NCI-H446 (cell line): ENCODE measurements at places on chromosomes 7 and 10.
A peak's percentile ranks its signal among the peaks of the same experiment; 100 is the strongest.

- DNase-seq = no peak
Measured at GRCh38 chr10:62843600-62843999, 27.4 kb upstream of the EGR2 start.

DNA sequence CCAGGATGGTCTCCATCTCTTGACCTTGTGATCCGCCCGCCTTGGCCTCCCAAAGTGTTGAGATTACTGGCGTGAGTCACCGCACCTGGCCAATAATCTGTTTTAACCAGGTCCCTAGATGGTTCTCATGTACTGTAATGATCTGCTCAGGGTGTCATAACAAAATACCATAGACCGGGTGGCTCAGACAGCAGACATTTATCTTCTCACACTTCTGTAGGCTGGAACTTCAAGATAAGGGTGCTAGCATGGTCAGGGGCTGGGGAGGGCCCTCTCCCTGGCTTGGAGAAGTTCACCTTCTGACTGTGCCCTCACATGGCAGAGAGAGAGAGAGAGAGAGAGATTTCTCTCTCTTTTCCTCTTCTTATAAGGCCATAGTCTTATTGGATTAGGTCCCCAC, 279.4 kb upstream of the LYZL1 start:
- no peak for DNase-seq

GRCh38 chr10:90855126-90855525, 2.7 kb downstream of the HTR7 start:
- DNase-seq = no peak

DNA sequence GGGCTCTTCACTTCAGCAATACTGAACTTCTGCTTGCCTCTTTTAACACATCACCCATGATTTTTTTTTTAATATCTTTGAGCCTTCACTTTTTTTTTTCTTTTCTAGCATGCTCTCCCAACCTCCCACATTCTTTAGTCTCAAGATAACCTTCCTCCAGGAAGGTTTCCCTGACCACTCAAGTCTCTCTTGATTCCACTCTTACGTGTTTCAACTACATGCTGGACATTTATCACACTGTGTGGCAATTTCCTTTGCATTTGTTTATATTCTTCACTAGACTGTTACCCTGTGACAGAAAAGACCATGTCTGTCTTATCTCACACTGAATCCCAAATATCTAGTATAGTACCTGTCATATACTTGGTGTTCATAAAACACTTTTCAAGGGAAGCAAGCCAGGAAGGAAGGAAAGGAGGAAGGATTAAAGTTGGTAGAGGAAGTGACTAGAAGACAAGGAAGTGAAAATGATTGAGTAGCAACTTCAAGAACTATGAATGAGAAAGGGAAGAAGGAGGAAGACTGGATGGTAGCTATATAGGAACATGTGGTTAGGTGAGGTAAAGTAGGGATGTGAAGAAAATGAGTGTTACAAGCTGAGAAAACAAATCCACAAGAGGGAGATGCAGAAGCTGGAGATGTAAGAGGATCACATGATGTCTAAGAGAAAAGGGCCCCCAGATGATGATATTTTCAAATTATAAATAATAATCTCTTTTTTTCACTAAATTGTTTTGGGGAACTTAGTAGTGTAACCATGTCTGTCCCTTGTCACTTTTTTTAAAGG, 40.4 kb downstream of the IFIT5 start:
- no peak for DNase-seq

GRCh38 chr10:6167456-6167855, 35.3 kb upstream of the PFKFB3 start:
- no peak for DNase-seq

DNA sequence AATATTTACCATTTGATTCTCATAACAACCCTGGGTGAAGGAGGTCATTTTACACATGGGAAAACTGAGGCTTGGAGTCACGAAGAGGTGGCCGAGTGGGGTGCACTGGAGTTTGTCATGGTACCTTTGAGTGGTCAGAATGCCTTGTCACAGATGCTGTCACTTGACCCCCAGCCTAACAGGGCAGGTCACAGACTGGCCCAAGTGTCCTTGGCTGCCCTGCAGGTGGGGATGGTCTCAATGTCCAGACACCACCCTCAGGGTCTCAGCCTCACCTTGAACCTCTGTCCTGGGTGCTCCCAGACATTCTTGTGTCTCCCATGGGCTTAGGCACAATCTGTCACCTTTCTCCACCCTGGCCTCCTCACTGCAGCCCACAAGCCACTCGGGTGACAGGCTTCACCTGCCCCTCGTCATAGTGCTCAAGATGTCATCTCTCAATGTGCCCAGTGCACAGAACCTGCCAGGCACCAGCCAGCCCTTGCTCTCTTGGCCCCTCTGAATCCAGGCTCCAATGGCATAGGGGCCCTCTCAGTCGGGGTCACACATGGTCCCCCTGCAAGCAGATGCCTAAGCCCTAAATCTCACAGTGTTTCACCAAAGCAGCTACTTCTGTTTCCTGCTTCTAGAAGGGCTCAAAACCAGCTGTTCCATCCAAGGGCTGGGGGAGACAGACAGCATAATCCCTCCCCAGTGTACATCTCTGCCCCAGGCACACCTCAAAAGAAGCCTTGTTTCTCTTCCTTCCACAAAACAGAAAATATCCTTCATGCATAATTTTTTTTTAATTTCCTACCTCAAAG, 76.8 kb upstream of the NANOS1 start:
- no peak for DNase-seq

- peak; percentile 13 for DNase-seq
Measured at GRCh38 chr7:116591202-116592040, 66.6 kb downstream of the CAV1 start.

GRCh38 chr10:46291817-46292572, 5.2 kb downstream of the ANTXRL start:
- no peak for DNase-seq

GRCh38 chr10:91935886-91936285, 12.3 kb downstream of the BTAF1 start:
- no peak for DNase-seq

DNA sequence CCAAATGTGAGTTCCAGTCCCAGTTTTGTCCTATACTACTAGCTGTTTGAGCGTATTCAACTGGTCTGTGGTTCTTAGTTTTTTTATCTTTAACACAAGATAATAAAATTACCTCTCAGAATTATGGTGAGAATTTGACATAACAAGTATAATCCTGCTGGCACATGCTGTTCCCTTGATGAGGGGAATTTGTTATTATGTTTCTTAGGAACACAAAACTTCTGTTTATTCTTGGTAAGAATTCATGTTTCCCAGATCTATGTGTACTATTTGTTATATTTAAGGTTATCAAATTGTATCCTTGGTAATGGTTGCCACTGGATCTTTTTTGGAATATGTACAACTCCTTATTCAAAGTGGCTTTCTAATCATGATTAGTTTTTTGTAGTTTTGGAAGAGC, 335.6 kb downstream of the ADK start:
- no peak for DNase-seq

DNA sequence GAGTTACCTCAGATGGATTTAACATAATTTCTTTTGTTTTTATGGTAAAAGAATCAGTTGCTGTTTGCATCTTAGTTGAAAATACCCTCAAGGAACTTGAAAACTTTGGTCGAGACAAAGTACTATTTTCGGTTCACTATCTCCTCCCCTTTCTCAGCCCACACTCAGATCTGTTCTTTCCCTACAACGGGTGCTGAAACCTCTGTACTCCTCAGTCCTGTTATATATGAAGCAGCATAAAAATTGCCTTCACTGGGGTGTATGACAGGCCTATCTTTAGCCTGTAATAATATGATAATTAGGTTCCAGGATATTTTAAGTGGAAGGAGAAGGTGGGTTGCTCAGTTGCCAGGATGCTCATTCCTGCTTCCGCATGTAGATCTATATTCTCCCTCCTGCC, 105.2 kb upstream of the NOBOX start:
- DNase-seq = no peak

GRCh38 chr10:83433705-83434104, 705.6 kb upstream of the GHITM start:
- no peak for DNase-seq

GRCh38 chr7:98531717-98532116, 85.4 kb upstream of the NPTX2 start:
- DNase-seq = no peak

GRCh38 chr7:17732083-17732482, 208.2 kb downstream of the SNX13 start:
- DNase-seq = no peak

DNA sequence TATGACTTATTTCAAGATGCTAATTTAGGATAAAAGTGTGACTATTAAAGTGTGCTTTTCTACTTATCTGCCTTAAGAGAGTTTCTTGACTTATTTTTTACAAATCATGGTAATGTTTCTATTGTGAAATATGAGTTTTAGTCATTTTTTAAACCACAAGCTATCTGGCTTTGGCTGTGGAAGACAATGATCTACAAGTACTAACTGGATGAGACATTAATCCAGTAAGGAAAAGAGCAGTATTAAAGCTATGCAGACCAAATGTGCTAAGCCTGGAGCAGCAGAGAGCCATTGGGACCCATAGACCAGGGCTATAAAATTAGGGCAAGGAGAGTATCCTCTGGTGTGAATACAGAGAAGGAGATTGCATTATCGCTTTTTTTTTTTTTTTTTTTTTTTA, 92.4 kb downstream of the SEMA3A start:
- no peak for DNase-seq

GRCh38 chr10:17430647-17431355, 23.6 kb downstream of the ST8SIA6 start:
- DNase-seq = peak; percentile 60

- DNase-seq = no peak
Measured at GRCh38 chr7:79979437-79979836, 155.2 kb upstream of the GNAI1 start.

DNA sequence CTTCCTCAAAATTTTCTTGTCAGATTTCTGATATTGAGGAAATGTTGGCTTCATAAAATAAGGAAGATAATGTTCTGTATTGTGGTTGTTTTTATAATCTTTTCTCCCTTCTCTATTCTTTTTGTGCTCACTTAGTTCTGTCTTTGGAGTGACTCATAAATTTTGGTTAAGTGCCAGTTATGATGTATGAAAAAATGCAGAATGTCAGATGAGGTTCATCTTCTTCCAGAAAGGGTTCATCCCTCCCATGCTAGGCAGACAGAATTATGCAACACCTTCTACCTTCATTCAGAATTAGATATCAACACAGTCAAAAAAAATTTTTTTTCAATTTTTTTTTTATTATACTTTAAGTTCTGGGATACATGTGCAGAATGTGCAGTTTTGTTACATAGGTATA, 36.6 kb upstream of the CYP2C19 start:
- no peak for DNase-seq

DNA sequence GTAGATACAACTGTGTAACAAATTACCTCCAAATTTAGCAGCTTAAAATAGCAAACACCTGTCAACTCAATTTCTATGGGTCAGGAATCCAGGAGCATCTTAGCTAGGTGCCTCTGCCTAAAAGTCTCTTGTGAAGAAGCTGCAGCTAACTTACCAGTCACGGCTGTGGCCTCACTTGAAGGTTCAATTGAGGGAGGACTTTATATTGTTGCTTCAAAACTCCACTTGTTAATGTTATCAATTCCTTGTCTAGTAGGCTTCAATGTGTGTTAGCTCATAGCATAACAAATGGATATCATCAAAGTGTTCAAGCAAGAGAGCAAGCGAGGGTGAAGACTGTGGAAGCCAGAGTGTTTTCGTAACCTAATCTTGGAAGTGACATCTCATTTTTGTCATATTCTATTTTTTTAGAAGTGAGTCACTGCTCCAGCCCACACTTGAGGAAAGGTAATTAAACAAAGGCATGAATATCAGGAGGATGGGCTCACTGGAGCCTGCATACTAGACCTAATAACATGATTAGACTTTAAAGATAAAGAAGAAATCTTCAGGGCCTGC, 172.9 kb downstream of the SPAG6 start:
- no peak for DNase-seq

- no peak for DNase-seq
Measured at GRCh38 chr7:13041368-13041988, 354.0 kb downstream of the ARL4A start.

- DNase-seq = no peak
Measured at GRCh38 chr7:158735935-158736334, 31.3 kb upstream of the NCAPG2 start.

DNA sequence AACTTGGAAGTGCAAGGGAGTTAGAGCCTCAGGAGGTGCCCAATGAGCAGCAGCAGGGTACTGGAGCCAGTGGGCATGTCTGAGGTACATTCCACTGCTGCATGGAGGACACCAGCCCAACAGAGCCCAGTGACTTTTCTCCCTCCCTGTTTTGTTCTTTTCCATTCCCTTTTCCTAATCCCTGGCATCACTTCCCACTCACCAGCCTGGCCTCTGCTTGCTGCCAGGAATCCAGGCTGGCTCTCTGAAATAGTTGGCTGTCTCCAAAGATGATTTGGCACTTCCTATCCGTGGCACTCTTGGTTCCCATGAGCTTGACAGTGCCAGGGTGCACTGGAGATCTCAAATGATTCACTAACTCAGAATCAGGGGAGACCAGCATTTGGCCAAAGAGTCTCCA, 97.7 kb upstream of the ZPBP start:
- DNase-seq = peak; percentile 51

DNA sequence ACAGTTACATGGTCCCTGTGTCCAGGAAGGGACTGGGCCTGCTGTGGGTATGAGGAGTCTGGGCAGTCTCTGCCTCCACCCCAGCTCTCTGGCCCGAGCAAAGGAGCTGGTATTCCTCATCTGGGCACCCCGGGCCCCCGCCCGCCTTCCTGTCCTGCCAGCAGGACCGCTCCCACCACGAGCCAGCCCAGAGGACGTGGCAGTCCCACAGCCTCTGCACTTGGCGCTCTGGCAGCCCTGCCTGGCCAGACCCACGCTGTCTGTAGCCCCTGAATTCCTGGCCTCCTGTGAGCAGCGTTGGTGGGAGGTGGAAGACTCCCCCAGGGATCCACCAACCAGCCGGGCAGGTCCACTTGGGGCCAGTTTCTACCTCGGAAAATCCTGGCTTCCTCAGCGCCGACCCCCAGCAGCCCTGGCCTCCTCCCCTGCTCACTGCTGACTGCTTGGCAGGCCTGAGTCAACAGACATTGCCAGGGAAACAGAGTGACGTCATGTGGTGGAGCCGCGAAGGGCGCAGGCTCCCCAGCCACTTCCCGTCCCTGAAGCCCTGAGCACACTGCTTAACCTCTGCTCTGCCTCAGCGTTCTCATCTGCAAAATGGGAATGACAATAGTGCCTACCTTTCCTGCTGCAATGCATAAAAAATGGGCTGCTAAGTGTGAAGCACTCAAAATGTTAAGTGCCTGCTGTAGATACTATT, 21.6 kb upstream of the LIMK1 start:
- DNase-seq = no peak

DNA sequence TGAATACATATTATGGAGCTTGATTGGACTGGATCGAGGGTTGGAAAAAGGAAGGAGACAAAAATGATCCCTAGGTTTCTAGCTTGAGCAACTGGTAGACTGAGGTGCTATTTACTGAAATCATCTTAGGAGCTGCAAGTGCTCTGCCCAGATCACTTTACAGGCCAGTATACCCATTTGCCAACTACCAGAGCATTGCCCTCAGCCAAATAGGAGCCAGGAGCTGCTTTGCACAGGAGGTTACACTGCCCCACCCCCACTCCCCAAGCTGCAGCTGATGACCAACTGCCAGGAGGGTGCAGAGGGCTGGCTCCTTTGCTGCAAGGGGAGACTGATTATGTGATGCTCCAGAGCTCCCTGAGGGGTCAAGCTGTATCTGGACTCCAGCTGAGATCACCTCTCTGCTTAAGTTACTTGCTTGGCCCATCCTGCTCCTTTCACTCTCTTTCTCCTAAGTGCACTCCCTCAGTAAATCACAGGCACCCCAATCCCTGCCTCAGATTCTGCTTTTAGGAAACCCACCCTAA, 275.4 kb downstream of the ZEB1 start:
- DNase-seq = no peak
